ENCODE measurements at places on chromosomes 1 and 21.

- DNase-seq, result no peak
Measured at GRCh38 chr1:210920716-210921694, 212.9 kb downstream of the KCNH1 start.

DNA sequence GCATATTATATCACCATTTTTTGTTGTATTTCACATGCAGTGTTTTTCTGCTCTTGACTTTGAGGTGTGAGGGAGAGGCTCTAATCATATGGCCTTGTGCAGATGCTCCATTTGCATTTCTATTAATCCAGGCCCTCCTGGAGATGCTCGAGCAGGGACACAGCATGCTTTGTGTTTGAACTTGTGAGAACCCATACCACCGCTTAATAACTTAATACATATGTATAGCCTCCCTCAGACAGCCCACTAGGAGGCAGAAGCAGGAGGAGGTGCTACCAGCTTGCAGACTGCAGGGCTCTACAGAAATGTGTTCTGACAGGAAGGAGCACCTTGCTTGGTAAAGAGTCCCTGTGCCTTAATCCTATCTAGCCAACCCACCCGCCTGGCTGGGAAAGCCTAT lies 155.2 kb downstream of the BARHL2 start:
- DNase-seq, result no peak

DNA sequence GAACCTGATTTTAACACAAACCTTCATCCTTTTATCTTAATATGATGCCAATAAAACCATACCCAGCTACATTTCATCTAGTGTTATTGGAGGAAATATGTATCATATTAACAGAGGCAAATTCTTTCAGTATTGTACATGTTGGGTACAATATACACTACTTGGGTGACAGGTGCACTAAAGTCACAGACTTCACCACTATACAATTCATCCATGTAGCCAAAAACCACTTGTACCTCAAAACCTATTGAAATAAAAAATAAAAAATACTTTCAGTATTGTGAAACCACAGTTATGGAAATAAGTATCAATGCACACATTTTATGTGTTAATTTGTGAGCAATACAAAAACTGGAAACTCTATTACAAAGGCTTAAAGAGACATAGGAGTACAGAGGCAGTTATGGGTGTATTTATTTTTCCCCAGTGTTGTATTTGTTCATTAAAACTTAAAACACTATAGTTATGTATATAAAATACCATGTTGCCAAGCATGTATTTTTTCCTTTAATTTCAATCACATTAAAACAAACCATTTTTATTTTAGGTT lies 25.1 kb upstream of the GPR88 start:
- DNase-seq, result no peak

GRCh38 chr1:26119892-26120608 lies 8.4 kb downstream of the PDIK1L start:
- DNase-seq, result no peak

DNA sequence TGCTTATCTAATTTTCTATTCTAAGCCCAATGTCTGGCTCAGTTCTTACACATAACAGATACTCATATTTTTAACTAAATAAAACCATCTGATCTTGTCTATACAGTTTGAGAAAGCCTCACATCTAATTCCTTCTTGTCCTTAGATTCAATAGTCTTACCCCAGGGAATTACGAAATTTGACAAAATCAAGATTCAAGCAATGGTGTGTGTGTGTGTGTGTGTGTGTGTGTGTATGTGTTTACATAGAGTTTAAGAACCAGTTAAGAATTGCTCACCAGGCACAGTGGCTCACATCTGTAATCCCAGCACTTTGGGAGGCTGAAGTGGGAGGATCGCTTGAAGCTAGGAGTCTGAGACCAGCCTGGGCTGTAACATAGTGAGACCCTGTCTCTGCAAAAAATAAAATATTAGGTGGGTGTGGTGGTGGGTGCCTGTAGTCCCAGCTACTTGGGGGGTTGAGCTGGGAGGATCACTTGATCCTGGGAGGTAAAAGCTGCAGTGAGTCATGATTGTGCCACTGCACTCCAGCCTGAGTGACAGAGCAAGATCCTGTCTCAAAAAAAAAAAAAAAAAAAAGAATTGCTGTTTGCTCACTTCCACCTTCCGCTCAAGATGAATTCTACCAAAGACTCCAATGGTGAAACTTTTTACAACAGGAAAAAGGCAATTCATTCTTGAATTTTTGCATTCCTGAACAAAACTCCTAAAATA lies 6.2 kb downstream of the WDR64 start:
- DNase-seq, result no peak

GRCh38 chr1:71307451-71307850 lies 226.6 kb upstream of the ZRANB2 start:
- no peak for DNase-seq

GRCh38 chr1:202365092-202365815 lies 16.8 kb downstream of the PPP1R12B start:
- no peak for DNase-seq
